Renal cortical epithelial cell (primary cell): ENCODE measurements at places on chromosomes 6 and 20. TPM values are rescaled to one million over a fixed set of nuclear protein-coding genes. Genes with fewer than 3 reads are reported as not detected.

Gene RNGTT
- 25.2 and 27.1 TPM in 2 replicates for total RNA-seq

Gene CTAGE9
- total RNA-seq: not detected in 2 replicates

DNA sequence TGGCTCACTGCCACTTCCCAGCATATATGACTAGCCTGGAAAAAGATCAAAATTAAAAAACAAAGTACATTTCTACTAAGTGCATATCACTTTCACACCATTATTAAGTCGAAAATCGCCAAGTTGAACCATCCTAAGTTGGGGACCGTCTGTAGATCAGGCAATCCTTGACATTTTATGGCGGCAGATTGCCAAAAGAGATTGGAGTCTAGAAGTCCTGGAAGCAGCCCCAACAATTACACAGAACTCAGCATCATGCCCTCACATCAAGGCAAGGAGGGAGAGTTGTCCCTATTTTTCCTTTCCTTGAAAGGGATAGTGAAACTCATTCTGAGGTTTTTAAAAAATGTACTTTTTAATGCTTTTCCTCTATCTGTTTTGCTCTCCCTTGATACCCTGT, 30.7 kb downstream of the SLC22A3 start:
- DNase-seq: no peak

DNA sequence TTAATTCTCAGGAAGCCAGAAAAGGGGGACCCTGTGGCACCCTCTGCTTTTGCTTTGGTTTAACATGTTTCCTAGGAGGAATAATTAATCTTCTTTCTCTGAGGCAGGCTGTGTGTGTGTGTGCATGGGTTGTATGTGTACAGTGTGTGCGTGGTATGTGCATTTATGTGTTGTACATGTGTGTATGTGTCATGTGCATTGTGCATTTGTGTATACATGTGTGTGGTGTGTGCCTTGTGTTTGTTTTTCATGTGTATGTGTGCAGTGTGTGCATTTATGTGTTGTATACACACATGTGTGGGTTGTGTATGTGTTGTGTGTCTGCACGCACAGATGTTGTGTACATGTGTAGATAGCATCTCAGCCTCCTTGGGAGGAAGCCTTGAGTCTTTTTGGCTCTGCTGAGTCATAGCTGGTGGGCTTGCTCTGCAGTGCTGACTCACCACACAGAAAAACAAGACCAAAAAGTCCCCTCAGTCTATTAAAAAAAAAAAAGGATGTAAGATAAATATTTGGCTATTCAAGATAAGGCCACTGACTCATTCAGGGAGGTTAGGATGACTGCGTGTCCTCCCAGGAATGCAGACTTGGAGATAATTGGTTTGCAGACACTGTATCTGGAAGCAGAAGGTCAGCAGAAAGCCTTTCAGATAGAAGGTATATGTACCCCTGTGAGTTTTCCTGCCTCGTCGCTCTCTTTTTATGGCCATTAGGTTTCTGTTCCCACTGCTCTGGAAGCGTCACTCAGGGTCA, 58.6 kb downstream of the SYNJ2 start:
- DNase-seq: peak; percentile 91

GRCh38 chr6:85344996-85345395, 104.9 kb upstream of the NT5E start:
- DNase-seq: peak; percentile 21

- no peak for DNase-seq
Observed at GRCh38 chr6:64123761-64124633, 488.4 kb downstream of the PHF3 start.
